Heart right ventricle (tissue), 16 donors: ENCODE measurements at places on chromosomes 1 and 21.
A peak's percentile ranks its signal among the peaks of the same experiment; 100 is the strongest.

DNA sequence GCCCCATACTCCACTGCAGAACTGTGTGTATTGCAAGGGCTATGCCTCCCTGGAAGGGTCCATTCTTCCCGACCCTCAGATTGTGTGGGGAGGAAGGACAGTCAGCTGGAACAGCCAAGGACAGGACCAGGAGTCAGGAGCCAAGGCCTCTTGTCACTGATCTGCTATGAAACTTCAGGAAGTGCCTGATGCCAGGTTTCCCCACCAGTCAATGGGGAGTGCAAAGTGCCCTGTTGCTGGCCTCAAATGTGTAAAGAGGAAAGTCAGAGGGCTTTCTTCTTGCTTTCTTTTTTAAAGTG lies 168.8 kb downstream of the GRIK3 start:
- no peak for DNase-seq

GRCh38 chr21:17343055-17343454 lies 169.8 kb upstream of the CXADR start:
- no peak for DNase-seq

DNA sequence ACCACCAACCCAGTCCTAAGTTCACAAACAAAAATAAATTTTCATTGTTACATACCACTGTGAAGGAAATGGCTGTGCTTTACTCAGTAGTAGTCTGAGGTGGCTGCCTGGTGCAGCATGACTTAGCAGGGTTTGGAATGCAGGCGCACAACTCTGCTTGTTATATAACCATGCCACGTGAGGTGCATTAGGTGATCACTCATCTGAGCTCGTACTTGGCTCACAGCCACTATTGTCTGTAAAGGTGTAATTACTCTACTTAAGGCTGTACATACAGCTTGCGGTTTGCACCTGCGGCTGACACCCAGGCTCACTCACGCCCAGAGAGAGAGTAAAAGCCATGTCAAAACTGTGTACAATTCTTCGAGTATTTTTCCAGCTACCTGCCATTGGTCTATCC lies 599.4 kb downstream of the LTN1 start:
- DNase-seq = no peak

DNA sequence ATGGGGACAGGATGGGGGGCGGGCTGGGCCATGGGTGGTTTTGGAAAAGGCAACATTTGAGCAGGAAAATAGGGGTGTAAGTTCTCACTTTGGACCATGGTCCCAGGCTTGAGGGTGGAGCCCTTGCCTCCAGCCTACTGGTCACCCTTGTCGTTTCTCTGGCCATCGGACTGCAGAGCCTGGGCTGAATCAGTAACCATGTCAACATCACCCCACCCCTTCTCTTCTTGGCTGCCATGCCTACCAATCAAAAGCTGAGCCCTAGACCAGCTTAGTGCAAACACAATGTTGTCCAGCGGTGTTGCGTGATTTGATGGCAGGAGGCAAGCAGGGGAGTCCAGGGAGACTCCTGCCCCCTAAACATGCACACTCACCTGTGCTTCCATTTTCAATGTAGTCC lies 231.0 kb upstream of the KAZN start:
- no peak for DNase-seq

DNA sequence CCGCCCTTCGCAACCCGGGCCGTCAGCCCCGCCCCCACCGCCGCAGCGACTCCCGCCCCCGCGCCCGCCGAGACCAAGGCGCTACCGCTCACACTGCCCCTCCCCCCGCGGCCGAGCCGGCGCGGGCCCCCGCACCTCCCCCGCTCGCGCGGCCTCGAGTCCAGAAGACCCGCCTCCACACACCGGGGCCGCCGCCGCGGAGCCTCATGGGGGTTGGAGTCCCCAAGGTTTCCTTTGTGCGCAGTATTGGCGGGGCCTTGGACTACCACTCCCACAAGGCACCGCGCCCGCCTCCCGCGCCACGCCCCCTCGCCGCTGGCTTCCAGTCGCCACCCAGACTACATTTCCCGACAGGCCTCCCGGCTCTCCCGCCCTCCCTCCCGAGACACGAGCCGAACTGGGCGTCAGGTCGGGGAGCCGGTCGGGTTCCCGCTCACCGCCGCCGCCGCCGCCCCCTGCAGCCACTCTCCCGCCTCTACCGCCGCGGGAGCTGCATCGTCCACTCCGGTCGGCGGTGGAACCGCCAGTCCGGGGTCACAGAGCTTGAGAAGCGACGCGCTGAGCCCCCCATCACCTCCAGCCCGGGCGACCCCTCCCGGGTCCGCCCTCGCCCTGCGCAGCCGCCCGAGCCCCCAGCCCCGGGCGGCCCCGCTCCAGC lies at the start of gene PHF13:
TSS of gene PHF13 (plus strand) at position 371 of the 658 bp plus-strand sequence. CDS start 336 bp downstream, outside the sequence.
- peak; percentile 100 for DNase-seq

DNA sequence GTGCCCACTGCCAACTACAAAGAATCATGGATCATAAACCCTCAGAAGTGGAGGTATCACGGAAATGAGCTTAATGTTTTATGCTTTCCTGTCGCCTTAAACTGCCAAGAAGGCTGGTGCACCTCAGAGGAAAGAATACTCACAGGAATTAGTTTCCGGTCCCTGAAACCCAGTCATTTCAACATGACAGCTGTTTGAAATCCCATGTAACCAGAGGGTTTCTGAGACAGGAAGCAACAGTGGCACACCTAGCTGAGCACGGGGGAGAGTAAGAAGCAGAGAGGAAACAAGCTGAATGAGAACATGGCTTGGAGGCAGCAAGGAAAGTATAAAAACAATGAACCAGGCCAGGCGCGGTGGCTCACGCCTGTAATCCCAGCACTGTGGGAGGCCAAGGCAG lies 3.9 kb downstream of the JAK1 start:
- DNase-seq = no peak

DNA sequence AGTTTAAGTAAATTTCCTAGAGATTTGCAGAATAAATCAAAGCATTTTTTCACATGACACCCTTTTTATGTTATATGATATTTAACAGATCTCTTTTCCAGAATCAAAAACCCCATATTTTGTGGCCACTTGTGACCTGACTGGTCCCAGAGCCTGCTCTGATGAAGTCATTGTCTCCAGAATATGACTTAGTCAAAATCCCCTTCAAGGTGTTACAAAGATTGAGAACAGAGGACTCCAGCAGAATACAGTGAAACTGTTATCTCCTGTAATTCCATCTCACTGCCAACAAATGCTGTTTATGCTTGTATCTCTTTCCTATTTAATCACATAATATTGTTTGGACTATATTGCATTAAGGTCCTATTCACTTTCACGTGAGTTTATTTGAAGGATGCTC lies 25.6 kb downstream of the RGS1 start:
- no peak for DNase-seq

GRCh38 chr1:235500971-235501540 lies 3.2 kb downstream of the B3GALNT2 start:
- no peak for DNase-seq

DNA sequence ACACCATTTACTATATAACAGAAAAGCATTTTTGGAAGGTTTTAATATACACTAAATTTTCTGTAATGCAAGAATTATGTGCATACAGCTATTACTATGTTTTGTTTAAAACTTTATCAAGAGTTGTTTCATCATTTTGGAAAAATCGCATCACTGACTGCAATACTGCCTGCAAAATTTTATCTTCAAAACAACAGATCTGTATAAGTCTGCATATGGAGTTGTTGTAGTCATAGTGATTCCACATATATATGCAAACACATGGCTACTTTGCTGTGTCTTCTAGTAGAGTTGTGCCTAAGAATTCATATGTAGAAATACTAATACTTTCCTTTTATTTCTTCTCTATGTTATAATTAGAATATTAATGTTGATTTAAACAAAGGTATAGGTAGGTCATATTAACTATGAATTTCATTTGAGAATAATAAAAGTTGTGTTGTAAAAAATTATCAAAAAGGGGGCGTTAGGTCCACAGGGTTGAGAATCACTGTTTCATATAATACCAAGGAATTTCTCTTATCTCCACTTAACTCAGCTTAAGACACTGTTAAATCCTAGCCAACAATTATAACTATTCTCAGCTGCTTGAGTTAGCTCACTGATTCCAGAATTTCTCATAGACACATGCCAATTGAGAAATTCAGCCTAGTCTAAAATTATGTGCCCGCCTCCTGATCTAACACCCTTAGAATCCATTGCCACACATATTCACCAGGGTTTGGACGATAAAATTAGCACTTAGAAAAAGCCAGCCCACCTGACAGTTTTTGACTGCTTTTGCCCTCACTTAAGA lies 22.9 kb upstream of the LAMC1 start:
- DNase-seq = no peak

- no peak for DNase-seq
Observed at GRCh38 chr1:163799190-163799805, 477.5 kb downstream of the NUF2 start.
